Stimulated activated CD4-positive, alpha-beta T cell treated with anti-CD3 and anti-CD28 coated beads, TNF-alpha, amount 100 ng/mL, for 24 hours (primary cell): ENCODE measurements at places on chromosomes 3 and 15.

GRCh38 chr3:173865900-173866498, 468.5 kb downstream of the NLGN1 start:
- no peak for DNase-seq

- no peak for DNase-seq
Observed at GRCh38 chr15:60219866-60220265, 177.9 kb downstream of the ANXA2 start.

- no peak for DNase-seq
Observed at GRCh38 chr15:89783111-89783860, 7.2 kb downstream of the MESP2 start.

DNA sequence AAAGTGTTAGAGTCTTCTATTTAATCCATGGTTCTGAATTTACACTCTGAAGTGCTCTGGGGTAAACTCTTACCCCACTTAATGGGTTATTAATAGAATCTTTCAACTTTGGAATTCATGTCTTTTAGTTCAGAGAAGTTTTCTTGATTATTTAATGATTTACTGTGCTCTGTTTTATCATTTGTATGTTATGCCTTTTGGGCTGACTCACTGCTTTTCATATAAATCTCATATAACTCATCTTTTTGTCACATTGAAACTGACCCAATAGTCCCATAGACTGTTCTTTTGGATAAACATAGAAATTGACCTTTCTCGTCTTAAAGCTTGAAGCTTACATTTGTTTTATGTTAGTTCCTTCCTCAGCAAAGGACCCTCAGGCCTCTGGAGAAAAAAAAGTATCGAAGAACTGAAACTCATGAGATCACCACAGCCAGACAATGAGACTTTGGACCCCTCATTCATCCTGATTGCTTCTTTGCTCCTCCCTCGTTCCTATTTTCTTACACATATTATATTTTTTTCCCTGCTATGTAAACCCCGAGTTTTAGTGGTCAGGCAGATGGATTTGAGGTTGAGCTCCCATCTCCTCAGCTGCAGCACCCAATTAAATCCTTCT, 229.1 kb upstream of the CBLB start:
- DNase-seq: no peak

DNA sequence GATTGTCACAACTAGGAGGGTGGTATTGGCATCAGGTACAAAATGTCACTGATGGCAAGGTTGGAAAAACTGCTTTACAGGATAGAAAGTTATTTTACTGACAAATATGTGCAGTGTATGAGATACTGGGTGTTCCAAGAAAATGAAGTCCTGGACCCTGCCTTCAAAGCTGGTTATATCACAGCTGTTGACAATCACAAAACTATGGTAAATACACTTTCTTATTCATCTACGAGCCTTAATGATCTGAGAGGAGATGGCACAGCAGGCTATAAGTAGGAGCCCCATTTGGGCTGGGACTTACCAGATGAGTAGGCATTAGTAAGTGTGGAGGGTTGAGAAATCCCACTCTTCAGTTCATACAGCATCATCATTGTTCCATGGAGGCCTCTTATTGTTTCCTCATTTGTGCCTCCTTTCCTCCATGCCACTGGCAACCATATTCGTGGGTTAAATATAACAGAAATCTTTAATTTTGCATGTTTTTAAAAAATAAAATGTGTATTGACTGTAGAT, 66.9 kb downstream of the CMTM8 start:
- DNase-seq: no peak

DNA sequence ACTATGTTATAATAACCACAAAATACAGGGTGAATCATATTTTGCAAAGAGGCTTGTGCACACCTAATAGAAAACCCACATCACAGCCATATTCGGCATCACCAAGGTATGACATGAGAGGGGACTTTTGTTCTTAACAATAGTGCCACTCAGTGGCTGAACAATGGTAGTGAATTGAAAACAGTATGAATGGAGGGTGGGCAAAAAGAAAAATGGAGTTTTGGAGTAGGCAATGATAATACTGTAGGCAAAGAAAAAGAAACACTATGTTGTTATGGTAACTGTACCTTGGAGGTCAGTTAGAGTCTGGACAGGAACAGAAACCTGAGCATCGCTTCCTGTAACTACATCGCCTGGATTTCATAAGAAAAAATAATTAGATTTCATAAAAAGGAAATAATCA, 348.6 kb downstream of the PLCL2 start:
- DNase-seq: peak; percentile 6

DNA sequence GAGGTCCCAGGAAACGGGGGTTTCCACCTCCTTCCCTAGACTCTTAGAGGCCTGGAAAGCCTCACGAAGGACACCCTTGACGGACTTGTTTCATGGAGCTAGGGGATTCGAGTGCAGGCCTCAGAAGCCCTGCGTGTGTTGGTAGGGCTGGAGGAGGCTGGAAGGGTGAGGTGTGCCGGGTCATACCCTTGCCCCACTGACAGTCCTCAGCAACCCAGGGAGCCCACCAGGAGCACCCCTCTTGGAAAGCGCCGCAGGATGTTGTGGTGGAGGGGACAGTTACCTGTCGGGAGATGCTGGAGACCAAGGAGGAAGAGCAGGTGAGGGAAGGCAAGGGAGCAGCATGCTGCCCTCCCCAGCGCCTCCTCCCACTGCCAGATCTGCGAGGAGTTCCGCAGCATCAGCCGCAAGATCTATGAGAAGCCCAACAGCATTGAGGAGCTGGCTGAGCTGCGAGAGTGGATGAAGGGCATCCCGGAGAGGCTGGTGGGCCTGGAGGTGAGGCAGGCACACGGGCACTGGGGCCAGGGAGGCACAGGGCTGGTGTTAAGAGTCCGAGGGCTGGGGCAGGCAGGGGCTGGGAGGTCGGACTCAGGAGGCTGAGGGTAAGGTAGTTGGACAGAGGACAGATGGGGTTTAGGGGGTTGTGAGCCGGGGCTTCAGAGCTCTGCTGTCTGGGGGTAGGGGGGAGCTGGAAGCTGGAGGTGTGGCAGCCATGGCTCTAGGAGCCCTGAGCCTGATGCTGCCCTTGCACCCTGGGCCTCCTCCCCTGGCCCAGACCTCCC, 33.7 kb downstream of the DNAH1 start:
- DNase-seq: no peak

- DNase-seq: no peak
Observed at GRCh38 chr15:52789601-52790168, 451 bp downstream of the ONECUT1 start.

DNA sequence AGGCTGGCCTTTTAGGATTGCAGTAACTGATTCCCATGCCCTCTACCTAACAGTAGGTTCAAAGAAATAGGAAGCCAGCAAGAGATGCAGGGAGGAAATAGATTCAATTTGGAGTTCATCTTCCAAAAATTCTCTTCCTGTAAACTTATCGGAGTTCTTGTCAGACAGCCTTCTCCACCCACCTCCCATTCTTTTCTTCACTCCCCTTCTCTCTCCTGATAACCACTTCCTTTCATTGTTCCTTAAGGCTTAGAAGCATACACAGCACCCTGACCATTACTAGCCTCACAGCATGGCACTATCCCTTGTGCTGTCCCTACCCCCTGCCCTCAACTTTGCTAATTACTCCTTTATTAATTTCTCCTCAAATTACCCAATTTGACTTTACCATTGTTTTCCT, 130.4 kb upstream of the ADAMTS9 start:
- no peak for DNase-seq

DNA sequence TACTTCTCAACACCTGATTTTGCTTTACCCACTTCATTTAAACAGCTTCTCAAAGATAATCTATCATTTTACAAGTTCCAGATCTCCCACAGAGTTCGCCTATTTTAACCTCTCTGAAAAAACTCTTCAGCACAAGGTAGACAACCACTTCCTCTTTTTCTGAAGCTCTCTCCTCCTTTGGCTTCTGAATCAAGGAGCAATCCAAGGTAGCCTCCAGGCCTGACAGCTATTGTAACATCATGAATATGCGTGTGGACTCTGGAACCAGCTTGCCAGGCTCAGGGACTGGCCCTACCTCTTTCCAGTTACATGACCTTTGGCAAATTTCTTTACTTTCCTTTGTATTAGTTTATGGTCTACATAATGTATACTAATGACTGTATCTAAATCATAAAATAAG, 405.9 kb upstream of the ZNF385D start:
- no peak for DNase-seq

- DNase-seq: no peak
Observed at GRCh38 chr3:152148579-152148978, 120.2 kb upstream of the MBNL1 start.

DNA sequence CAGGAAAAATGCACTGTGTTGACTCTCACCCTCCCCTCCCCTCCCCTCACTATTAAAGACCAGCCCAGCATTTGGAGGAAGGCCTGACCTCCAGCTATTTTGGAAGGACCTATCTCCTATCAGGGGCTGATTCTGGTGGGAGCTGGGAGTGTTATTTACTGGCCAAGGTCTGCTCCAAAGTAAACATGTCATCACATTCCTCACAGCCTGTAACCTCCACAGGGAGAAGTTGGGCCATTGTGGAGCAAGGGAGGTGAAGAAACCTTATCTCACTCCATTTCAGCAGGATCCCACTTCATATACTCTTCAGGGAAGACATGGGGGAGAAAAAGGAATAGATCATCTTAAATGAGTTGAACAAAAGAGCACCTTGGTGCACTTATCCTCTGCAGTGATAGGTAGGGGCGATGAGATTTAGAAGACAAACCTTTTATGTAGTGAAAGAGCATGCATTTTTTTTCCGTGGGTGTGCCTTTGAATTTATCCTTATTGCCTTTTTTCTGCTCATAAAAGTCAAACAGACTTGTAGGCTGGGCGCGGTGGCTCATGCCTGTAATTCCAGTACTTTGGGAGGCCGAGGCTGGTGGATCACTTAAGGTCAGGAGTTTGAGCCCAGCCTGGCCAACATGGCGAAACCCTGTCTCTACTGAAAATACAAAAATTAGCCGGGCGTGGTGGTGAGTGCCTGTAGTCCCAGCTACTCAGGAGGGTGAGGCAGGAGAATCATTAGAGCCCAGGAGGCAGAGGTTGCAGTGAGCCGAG, 15.6 kb upstream of the FLNB start:
- no peak for DNase-seq

DNA sequence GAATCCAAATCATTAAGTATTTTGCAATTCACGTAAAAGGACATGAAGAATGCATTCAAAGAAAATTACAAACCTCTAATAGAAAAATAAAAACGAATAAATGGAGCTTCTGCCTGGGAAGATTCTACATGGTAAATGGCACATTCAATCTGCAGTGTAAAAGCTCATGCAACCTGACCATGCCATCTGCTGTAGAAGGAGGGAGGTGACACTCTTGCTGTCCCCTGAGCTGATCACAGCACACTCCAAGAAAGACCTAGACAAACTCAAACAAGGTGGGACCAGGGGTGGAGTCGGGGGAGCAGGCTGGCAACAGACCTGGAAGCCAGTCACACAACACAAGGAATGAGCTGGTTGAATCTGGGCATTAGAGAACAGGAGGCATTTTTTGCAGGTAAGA, 101.8 kb downstream of the BDH1 start:
- DNase-seq: no peak
